Sigmoid colon (tissue), 7 donors: ENCODE measurements at places on chromosomes 6 and 20.
A peak's percentile ranks its signal among the peaks of the same experiment; 100 is the strongest.

DNA sequence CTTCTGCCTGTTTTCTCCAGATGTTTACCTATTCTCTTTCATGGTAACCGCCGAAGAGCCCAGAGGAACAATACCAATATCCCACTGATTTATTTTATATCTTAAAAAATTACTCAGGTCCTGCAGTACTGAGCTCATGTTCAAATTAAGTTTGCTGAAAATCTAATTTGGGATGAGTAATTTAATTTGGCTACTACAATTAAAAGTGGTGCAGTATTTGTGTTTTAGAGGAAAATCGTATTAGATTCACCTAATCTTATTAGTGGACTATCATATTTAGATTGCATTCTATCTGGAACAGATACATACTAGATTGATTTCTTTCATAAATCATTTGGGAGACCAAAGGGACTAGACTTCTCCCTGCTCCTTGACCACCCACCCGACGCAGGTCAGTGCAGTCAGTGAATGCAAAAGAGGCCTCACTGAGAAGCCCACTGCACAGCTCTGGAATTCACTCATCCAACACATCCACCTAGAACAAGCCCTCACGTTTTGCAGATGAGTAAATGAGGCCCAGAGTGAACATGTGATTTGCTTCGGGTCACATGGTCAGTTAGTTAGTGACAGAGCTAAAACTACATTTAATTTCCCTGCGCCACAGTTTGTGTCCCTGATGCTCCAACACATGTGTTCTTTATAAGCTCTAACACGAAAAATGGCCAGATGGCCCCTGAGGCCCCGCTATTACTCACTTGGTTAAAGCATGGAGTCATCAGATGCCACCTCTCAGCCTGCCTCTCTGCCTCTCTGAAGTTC lies 101.8 kb downstream of the TRERF1 start:
- DNase-seq = no peak

DNA sequence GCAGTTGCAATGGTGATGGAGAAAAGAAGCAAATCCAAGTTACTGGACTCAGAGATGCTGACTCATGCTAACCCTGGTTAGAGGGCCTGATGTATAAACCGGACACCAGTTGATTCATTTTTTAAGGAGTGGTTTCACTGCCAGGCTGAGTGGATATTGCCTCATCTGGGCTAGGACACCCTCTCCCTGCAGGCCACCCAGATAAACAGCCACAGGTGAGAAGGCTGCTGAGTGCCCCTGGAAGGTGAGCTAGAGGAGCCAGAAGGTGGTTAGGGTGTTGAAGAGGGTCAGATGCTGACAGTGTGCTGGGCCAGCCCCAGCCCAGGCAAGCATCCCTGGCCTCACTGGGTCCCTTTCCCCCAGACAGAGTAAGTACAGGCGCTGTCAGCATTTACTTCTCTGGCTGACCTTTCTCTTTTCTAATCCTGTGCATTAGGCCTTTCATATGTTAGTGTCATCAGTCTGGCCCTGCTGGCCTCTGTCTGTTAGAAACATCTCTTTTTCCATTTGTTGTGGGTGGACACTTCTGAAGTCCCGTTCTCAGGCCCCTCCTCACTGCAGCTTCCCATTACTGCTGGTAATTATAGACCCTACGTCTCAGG lies 13.5 kb downstream of the EPB41L1 start:
- no peak for DNase-seq

- no peak for DNase-seq
Measured at GRCh38 chr6:102895683-102896082, 1502.2 kb downstream of the GRIK2 start.

- DNase-seq = peak; percentile 25
Measured at GRCh38 chr20:38196076-38196475, 31.0 kb upstream of the TGM2 start.

DNA sequence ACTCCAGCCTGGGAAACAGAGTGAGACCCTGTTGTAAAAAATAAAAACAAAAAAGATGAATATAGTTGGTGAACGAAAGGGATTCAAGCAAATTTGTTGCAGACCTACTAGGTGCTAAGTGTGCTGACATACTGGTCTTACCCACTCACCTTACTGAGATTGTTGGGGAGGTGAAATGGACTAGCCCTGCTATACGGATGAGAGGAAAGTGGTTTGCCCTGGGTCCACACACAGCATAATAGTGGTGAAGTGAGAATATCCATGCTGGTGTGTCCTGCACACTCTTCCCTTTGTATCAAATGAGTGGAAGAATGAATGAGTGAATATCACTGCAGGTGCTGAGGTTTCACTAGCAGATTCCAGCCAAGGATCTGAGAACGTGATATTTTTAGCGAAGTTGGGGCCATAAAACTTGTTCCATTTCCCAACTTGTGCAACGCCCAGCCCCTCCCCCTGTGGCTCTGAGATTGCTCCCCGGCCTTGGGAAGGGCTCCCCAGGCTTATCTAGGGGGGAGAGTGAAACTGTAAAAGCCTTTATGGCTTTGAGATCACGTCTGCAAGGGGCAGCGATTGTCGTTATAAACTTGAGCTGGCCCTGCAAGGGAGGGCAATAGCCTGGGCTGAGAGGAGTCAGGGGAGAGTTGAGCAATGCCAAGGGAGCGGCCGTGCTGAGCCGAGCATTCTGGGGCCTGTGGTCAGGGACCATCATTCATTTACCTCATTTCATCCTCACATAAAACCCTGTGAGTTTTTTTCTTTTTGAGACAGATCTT lies 33.2 kb upstream of the TTPAL start:
- DNase-seq = no peak

- no peak for DNase-seq
Measured at GRCh38 chr6:149166747-149167146, 150.8 kb upstream of the TAB2 start.

GRCh38 chr20:32551693-32552092 lies 33.4 kb downstream of the NOL4L start:
- DNase-seq = no peak

DNA sequence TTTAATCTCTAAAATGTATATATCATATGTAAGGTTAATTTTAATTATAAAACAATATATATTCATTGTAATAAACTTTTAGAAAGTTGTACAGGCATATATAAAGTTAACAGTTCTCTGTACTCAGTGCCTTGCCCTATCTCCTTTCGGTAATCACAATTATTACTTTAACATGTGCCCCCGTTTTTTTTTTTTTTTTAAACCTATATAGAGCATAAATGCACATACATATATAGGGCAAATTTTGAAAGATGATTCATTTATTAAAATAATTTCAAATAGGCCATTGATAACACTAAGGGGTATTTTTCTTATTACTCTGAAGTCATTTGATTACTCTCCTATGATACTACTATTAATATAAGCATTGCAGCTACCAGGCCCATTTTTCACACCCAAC lies 1.9 kb downstream of the ASF1A start:
- no peak for DNase-seq
